Activated naive CD4-positive, alpha-beta T cell treated with anti-CD3 and anti-CD28 coated beads for 36 hours (primary cell): ENCODE measurements at places on chromosomes 7 and 10. TPM values are rescaled to one million over a fixed set of nuclear protein-coding genes. Genes with fewer than 3 reads are reported as not detected.
A peak's percentile ranks its signal among the peaks of the same experiment; 100 is the strongest.

DNA sequence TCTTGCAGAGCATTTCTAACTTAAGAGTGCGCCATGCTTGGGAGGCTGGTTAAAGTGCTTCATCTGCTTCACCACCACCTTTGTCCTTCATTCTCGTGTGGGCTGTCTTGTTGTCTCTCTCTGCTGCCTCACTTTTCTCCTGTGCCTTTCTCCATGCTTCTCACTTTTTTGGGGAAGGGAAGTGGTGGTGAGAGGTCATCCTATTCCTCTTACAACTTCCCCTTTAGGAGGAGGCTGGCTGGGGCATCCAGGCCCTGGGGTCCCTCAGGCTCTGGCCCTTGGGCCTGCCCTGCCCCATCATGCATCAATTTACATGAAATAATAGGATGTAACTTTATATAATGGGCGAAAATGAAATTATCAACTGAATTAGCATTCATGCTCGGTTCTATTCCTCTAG, 39.9 kb upstream of the PIP4K2A start:
- no peak for DNase-seq
- H3K27me3 ChIP-seq, result no peaks in the 10 kb centered on the region
- H3K36me3 ChIP-seq, result no peaks in the 10 kb centered on the region
- H3K4me3 ChIP-seq, result no peak overlapping the region
- H3K4me1 ChIP-seq, result peaks cover 1% of the 10 kb centered on the region

DNA sequence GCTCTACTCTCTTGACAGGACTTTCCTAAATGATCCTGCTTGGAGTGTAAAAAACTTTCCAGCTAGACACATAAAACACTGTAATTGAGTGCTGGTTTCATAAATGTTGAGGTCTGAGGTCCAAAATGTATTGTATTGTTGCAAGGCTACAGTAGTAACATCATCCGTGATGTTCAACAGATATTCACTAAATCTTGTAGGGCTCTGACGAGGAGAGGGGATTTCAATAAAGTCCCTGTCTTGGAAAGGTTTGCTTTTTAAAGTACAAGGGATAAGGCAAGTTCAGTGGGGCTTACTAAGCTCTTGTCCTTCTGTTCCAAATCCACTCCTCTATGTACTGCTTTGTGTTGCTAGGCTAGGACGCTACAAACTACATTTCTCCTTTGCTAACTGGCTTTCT, 48.9 kb downstream of the FHIP2A start:
- peaks cover 16% of the 10 kb centered on the region for H3K27me3 ChIP-seq
- DNase-seq, result no peak
- peaks cover 3% of the 10 kb centered on the region for H3K4me1 ChIP-seq
- H3K4me3 ChIP-seq, result no peak overlapping the region
- H3K27ac ChIP-seq, result no peak overlapping the region
- peaks cover 3% of the 10 kb centered on the region for H3K36me3 ChIP-seq

DNA sequence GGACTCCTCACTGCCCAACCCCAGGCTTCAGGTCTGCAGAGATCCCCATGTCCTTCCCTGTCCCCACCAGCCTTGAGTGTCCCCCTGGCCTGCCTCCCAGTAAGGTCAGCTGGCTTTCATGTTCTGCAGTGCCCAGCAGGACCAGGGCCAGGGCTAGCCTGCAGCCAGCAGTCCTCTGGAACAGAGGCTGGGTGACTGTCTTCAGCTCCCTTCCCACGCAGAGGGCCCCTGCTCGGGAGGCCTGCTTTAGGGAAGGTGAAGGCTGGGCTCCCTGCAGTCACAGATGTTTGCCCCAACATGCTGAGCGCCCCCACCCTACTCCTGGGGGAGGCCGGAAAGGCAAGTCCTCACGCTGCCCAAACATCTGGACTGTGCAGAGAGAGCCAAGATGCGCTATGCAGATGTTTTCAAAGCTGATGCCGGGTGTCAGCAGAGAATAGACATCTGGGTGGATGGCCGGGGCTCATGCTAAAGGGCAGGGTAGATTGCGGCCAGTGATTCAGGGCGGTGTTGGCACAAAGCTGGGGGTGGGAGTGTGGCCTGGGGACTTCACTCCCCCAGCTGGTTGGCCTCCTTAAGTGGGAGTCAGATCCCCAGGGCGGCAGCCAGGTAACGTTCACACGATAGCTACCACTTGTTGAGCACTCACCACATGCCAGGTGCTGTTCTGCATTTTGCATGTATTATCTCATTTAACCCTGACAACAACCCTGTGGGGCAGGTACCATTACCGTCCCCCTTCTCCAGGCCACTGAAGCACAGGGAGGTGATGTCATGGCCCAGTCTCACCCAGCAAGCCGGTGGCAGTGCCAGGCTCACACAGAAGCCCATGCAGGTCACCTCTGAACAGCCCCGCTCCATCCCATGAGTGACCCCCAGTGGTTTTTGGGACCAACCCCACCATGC, 71.2 kb upstream of the COL13A1 start:
- DNase-seq, result no peak
- H3K4me1 ChIP-seq, result peaks cover 17% of the 10 kb centered on the region
- no peaks in the 10 kb centered on the region for H3K27me3 ChIP-seq
- no peaks in the 10 kb centered on the region for H3K36me3 ChIP-seq

GRCh38 chr7:22320416-22320815, 36.5 kb downstream of the RAPGEF5 start:
- no peak for DNase-seq
- no peak overlapping the region for H3K27ac ChIP-seq
- H3K4me1 ChIP-seq, result no peaks in the 10 kb centered on the region
- H3K4me3 ChIP-seq, result no peak overlapping the region

GRCh38 chr10:15563246-15563645, 156.5 kb downstream of the ITGA8 start:
- peaks cover 16% of the 10 kb centered on the region for H3K27me3 ChIP-seq
- H3K36me3 ChIP-seq, result no peaks in the 10 kb centered on the region
- H3K4me1 ChIP-seq, result no peaks in the 10 kb centered on the region
- H3K4me3 ChIP-seq, result no peak overlapping the region
- no peak for DNase-seq

DNA sequence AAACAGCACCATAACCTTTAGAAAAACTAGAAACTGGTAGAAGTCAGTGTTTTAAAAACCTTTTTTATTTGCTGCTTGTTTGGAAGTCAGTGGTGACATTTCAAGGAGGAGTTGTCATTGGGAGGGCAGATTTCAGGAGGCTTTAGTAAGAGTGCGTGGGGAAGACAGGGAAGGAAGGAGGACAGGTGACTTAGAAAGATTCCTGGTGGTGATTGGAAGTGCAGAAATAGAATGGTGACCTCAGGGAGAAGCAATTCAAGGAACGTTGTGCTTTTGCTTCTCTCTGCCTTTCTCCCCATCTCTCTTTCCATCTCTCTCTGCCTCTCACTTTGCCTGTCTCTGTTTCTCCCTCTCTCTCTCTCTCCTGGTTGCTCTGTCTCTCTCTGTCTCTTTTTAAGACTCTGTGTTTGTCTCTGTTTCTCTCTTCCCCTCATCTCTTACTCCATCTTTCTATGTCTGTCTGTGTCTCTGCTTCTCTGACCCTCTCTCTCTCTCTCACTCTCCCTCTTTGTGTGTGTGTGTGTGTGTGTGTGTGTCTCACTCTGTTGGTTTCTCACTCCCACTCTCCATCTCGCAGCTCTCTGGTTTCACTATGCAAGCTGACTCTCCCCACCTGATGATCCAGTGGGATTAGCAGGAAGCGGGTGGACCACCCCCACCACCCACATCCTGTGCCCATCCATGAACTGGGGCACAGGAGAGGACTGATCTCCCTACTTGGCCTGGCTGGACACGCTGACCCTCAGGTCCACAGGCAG, 10.9 kb upstream of the PFKP start:
- H3K4me3 ChIP-seq, result no peak overlapping the region
- H3K27ac ChIP-seq, result no peak overlapping the region
- no peaks in the 10 kb centered on the region for H3K36me3 ChIP-seq
- no peak for DNase-seq

DNA sequence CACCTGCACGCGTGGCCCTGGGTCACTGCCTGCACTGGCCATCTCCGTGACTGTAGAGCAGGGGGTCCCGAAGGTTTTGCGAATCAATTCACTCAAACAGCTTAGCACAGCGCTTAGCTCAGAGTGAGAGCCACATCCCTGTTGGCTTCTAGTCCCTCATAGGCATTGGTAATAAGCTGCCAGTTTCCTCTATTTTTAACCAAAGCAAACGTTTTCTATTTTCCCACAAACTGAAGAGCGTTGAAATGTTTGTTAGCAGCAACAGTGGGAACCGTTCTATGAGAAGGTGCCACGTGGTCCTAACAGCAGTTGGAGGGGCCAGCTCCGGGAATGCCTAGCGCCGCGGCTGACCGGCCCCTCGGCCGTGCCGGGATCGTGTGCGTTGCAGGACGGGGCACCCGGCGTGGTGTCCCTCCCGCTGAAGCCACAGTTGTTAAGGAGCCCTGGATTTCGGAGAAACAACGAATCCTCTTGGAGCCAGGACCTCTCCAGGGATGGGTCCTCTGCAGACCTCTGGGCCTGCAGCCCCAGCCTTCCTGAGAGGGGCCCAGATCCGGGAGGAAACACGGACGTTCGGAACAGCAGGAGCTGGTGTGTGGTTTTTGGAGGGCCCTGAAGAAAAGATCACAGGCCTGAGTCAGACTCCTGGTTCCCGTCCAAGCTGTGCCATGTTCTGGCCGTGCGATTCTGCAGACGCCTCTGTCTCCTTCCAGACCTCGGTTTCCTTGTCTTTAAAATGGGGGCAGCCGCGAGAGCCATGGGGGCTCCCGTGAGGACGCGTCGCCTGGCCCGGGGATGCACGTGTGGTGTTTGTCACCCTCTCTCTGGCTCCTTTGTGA, 40.3 kb downstream of the FAM20C start:
- H3K36me3 ChIP-seq, result no peaks in the 10 kb centered on the region
- no peaks in the 10 kb centered on the region for H3K27me3 ChIP-seq
- no peaks in the 10 kb centered on the region for H3K4me1 ChIP-seq
- no peak for DNase-seq

DNA sequence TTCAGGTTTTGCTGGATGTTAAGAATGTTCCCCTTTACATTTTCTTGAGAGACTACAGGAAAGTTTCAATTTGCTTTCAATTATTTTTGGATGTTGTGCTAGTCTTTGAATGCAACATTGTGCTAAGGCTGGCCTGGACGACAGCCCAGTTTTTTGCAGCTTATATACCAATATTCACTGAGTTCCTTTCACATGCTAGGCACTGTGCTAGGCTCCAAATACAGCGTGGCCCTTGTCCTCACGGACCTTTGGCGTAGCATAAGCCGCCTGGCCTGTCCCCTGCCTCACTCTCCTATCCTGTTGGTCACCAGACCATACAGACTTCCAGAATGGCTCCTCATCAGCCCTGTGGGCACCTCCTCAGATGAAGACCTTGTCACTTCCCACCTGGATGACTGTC, 19.5 kb upstream of the HSPA12A start:
- H3K27ac ChIP-seq, result no peak overlapping the region
- H3K27me3 ChIP-seq, result peaks cover 38% of the 10 kb centered on the region
- H3K4me3 ChIP-seq, result no peak overlapping the region
- no peaks in the 10 kb centered on the region for H3K36me3 ChIP-seq
- DNase-seq, result no peak
- H3K4me1 ChIP-seq, result no peaks in the 10 kb centered on the region

DNA sequence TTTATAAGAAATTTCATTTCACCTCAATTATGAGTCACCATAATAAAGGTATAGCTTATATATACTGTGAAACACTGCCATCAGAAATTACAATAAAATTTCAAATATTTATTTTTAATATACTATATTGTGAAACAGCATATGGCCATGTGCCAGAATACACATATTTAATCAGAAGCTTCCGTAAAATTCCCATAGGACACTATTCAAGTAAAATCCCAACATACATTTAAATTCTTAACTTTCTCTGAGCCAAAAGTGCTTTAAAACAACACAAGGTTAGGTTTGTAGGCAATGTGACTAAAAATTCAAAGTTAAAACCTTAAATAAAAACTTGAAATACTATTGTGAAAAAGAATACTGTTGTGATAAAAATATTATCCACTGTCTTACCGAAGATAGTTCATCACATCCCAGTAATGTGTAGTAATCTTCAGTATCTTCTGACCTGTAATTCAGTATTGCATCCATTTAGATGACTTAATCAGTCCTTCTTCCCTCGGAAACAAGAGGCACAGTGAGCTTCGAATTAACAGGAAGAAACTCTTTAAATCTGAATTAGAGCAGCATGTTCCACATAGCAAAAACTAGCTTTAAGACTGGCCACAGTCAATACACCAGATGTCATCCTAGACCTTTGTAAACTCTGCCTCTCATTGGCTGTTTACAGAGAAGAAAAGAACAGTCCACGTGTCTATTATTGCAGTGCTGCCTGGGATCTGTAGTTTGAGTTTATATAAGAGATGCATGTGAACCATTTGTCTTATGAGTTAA, at the start of gene DNAJC12:
Gene DNAJC12, minus strand, starts transcription at position 648 of the 774 bp plus-strand sequence. Its CDS starts 177 bp downstream, at position 471.
- peak within 1 kb of the TSS; percentile 56 for H3K4me3 ChIP-seq
- peaks cover 2% of the 10 kb centered on the region for H3K4me1 ChIP-seq
- H3K27me3 ChIP-seq, result no peaks in the 10 kb centered on the region
- H3K27ac ChIP-seq, result no peak within 1 kb of the TSS
- no peaks in the 10 kb centered on the region for H3K36me3 ChIP-seq

DNA sequence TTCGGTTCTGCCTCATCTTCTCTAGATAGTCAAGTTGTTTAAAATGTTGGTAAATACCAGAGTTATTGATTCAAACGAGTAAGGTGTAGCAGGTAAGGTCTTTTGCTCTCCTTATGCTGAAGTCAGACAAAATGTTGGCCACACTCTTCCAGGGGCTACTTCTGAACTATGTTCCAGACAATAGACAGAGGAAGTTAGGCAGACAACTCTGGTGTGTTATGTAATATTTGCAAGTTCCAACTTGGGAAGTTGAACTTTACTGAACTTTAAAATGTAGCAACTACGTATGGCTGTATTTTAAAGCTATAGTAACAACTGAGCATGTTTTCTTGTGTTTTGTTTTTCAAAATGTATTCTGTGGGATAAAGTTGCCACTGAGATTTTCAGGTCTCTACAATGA, 125.7 kb upstream of the NEBL start:
- H3K36me3 ChIP-seq, result no peaks in the 10 kb centered on the region
- no peaks in the 10 kb centered on the region for H3K27me3 ChIP-seq
- H3K4me3 ChIP-seq, result no peak overlapping the region
- DNase-seq, result no peak
- H3K27ac ChIP-seq, result no peak overlapping the region

DNA sequence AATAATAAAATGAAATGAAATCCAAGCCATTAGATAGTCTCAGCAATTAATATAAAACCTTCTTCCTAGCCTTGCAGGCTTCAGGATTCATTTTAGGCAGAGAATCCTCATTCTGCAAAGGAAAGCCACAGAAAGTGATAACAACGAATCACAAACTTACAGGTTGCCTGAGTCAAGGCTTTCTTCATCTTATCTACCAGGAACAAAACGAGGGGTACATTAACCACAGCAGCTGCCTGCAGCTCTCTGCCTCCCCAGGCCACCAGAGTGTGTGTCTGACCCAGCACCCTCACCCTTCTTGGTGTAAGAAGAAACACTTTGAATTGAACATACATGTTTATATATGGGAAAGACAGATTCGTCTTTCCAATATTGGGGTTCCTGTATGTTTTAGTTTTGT, 12.5 kb upstream of the TNS3 start:
- no peaks in the 10 kb centered on the region for H3K27me3 ChIP-seq
- H3K36me3 ChIP-seq, result no peaks in the 10 kb centered on the region
- H3K4me1 ChIP-seq, result no peaks in the 10 kb centered on the region
- H3K4me3 ChIP-seq, result no peak overlapping the region

Gene POLR2J
- total RNA-seq, result 47.1 TPM

Gene ARHGEF5
- 17.6 TPM for total RNA-seq

Gene TBRG4
- total RNA-seq, result 136 TPM

Gene AGAP6
- 11.6 TPM for total RNA-seq

Gene TLX1
- total RNA-seq, result not detected
